ENCODE measurements at places on chromosomes 12 and 14.

GRCh38 chr12:79374545-79374944, 316.2 kb downstream of the PAWR start:
- peak; percentile 14 for DNase-seq

DNA sequence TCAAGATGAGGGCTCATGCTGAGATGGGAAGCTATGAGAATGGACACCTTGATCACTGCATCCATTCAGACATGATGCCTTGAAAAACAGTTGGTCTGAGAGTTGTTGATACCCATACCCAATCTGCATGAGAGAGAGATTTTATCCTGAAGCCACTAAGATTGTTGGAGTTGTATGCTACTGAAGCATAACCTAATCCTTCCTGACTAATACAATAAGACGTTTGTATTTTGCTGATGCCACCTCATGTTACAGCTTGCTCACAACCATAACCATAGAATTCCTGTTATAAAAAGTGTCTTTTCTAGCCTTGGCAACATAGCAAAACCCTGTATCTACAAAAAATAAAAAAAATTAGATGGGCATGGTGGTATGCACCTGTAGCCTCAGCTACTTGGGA, 12.7 kb upstream of the SERPINA1 start:
- DNase-seq: peak; percentile 66

DNA sequence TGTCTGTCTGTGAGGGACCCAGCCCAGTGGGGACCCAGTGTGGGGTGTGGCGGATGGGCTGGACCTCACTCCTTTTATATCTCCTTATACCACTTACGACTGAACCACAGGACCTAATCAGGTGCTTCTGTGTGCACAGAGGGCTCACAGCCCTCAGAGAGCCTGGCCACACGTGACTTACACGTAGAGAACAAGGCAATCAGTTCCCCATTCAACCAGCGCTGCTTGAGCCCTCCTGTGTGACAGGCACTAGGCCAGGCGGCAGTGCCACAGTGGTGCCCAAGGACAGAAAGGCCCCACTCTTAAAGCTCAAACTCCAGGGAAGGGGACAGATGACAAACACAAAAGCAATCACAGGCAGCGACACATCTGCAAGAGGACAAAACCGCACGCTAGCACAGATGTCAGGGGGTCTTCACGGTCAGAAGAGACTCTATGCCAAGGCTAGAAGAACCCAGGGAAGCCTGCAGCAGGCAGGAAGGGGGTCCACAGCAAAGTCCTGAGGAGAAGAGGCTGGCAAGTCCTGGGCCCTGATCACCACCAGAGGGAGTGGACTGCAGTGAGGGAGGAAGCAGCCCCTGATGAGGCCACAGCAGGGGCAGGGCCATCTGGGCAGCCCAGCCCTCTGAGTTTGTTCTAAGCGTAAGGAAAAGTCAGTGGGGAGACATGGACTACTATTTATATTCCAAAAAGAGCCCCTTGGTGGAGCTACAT, 39.3 kb downstream of the SETD3 start:
- no peak for DNase-seq

GRCh38 chr12:116695464-116695725, 42.5 kb downstream of the SPRING1 start:
- DNase-seq: no peak

DNA sequence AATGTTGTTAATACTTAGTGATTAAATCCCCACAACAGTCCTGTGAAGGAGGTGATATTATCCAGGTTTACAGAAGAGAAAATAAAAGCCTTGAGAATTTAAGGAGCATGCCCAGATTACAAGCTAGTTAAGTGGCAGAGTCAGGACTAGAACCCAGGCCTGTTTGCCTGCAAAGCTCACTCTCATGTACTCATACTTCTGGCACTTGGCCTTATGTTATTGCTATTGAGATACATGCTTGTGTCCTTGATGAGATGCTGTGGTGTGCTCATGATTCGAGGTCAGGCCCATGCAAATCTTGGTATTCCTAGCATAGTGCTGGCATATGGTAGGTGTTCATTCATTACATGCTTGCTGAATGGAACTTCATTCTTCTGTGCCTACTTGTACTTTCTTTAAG, 7.6 kb upstream of the EID3 start:
- no peak for DNase-seq

- no peak for DNase-seq
Observed at GRCh38 chr14:104355101-104356019, 217.0 kb downstream of the KIF26A start.

DNA sequence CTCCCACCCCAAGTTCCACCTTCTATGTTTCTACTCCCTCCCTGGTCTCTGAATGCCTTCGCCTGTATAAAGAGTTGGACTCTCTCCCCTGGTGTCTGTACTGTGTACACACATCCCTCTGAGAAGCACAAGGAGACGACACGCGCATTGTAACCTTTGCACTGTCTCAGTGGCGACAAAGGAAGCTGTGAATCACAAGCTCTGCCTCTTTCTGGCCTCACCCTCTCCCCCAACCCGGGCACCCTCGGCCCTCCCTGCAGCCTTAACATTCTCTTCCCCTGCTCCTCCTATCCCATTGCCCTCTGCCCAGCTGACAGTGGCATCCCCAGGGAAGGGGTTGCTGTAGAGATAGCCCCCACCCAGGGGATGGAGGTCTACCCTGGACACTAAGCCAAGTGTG, 2.5 kb upstream of the SMARCD1 start:
- no peak for DNase-seq

DNA sequence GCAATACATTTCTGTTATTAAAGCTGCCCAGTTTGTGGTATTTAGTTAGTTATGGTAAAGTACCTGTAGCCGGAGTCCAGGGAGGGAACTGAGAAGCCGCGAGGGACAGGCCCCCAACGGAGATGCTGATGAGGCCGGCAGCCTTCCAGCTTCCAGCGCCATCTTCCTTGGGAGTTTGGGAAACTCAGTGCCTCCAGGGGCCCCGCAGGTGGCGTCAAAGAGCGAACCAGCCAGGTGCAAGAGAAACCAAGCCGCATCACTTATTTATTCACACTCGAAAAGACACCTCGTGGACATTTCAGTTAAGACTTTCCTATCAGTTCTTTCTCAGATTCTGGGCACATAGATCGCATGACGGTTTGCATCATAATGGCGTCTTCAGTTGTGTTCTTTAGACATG, 216.6 kb downstream of the GLT1D1 start:
- DNase-seq: no peak

DNA sequence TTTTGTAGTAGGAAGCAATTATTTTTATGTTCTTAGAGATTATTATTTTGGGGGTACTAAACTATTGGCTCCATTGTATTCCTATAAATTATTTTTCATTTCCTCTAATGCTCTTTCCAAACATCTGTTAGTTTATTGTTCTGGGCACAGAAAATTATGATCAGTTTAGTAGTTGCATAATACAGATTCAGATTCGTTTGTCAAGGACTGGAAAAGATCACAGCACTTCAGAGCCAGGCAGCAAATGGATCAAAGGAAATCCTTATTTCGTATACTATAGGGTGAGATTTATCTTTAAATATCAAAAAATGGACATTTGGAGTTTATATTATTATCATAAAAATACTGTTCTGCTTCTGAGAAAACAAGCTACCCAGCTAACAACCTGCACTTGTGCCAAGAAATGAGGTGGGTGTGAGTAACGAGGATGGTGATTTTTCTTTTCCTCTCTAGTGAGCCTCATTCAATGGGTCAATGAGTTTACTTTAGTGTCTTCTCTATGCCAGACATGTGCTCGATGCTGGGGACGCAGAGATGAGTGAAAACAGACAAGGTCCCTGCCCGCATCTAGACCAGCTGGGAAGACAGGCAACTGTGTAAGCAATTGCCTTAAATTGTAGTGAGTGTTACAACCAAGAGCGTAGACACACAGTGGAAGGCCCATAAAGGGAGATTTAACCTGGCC, 208.6 kb upstream of the PLXNC1 start:
- no peak for DNase-seq

DNA sequence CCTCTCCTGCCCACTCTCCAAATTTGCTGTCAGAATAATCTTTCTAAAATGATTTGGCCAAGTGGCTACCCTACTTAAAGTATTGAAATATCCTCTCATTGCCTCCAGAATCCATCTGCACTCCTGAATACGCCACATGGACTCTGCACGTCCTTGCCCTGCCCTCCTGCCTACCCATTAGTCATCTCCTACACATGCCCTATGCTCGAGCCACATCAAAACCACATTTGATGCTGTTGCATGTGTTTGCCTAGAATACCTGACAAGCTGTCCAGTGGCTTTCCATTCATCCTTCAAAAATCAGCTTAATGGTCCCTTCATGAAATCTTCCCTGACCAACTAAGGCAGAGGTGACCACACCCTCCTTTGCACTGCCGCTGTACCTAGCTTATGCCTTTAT, 17.0 kb downstream of the VCPKMT start:
- DNase-seq: peak; percentile 73

DNA sequence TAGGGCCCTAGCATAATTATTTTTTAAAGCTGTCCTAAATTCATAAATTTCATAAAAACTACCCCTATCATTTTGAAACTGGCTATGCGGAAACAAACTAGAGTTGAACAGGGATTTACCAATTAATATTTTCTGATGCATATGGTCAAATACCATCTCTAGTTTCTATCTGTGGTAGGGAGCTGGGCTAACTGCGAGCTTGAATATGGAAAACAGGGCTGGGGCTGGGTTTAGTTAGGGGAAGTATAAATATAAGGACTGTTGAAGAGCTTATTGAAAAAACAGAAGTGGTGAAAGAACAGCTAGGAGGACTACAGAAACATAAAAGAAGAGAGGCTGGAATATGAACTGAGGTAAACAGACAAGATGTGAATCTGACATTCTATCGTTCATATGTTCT, 91.8 kb downstream of the SLC38A1 start:
- no peak for DNase-seq

GRCh38 chr12:33529031-33529430, 89.4 kb upstream of the SYT10 start:
- no peak for DNase-seq

- no peak for DNase-seq
Observed at GRCh38 chr14:22512106-22512814, 76.8 kb downstream of the DAD1 start.

DNA sequence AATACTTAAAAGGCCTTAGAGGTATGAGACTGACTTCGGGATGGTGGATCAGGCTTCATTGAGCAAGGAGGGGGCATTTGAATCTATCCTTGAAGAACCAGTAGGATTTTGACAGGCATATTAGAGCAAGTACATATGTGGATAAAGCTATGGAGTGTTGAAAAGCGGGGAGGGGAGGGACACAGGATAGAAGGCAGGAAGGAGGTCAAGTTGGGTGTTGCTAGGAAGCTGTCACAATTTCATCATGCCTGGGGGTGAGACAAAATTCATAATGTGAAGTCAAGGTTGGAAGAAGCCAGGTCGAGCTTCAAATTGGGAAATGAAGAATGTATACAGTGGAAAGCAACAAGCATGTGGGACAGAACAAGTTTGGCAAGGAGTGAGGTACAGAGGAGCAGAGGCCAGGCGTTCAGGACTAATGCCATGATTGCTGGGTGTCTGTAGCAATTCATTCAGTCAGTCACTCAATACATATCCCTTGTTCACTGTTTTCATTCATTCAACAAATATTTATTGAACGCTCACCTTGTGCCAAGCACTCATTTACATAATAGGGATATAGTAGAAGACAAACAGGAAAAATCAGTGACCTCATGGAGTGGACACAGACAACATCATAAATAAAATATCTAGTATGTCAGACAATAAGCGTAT, 58.3 kb upstream of the LTA4H start:
- peak; percentile 61 for DNase-seq

- no peak for DNase-seq
Observed at GRCh38 chr12:107593713-107594381, 91.8 kb upstream of the PWP1 start.

- DNase-seq: no peak
Observed at GRCh38 chr14:103905842-103906456, 22.3 kb upstream of the TDRD9 start.

GRCh38 chr12:126784328-126784921, 1482.5 kb upstream of the TMEM132C start:
- DNase-seq: peak; percentile 29

DNA sequence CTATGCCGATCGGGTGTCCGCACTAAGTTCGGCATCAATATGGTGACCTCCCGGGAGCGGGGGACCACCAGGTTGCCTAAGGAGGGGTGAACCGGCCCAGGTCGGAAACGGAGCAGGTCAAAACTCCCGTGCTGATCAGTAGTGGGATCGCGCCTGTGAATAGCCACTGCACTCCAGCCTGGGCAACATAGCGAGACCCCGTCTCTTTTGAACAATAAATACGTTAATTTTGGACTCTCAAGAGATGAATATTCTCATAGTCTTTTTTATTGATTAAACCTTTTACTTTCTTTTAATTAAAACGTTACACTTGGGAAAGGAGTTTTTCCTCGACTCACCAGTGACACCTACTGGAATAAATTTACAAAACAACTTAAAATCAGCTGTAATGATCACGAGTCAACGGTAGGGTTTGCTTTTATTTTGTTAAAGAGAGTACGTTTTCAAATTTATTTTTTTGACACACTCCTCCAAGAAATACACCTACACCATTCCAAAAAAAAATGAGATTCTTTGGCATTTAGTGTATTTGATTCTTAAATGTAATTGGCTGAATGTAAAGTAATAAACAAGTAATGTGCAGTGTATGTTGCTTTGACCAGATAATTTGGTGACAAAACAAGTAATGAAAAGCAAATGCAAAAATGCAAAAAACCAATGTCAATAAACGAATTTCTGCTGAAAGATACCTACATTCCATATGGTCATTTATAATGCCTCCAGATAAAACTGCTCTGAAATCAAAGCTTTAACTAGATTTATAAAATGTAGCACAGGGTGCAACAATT, 687 bp upstream of the RPS29 start:
- peak; percentile 73 for DNase-seq

DNA sequence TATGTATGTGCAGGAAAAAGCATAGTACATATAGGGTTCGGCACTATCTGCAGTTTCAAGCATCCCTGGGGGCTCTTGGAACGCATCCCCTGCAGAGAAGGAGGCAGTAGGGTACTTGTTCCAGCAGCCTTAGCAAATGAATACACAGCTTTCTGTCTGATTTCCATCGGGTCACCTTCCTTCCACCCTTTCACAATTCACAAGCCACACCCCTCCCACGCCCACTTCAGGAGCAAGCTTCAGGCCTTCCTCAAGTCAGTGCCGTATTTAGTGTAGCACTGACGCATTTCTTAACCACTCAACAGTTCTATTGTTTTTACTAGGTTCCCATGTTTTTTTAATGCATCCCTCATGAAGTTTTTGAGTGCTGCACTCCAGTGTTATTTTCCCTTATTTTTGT, 64.2 kb downstream of the CLMN start:
- peak; percentile 93 for DNase-seq

DNA sequence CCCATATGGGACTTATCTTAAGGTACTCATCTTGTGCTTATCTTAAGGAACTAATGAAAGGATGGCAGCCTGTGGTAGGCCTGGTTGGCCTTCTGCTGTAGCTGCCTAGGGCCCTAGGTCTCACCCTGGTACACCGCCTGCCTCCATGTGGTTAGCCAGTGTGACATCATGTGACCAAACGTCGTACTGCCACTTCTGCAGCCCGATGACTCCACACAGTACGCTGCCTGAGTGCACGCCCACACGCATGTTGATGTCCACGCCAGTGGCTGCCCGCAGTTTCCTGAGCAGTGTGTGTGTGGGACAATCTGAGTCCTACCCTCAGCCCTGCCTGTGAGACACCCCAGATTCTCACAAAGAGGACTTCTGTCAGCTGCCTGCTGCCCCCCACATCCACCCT, 5.1 kb downstream of the ADCY4 start:
- DNase-seq: no peak
